ENCODE measurements at places on chromosomes 16 and 17. TPM values are rescaled to one million over a fixed set of nuclear protein-coding genes. Genes with fewer than 3 reads are reported as not detected.

Gene SLC5A10
- not detected for total RNA-seq

DNA sequence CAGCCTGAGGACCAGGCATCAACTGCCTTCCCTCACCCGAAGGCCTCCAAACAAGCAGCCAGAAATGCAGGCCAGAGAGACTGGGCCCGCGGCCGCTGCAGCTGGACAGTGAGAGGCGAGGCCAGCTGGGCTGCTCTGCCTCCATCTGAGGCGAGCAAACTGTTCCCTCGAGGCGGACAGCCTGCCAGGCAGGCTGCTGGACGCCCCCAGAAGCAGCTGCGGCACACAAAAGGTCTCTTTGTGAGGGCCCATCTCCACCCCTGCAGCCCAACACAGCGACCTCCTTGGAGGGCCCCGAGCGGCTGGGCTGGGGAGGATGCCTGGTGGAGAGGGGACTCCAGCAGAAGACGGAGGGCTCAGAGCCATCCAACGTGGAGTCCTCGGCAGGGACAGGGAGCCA is 4.7 kb downstream of the CORO7 start:
- H3K27ac ChIP-seq = no peak overlapping the region
- H3K36me3 ChIP-seq = peaks cover 11% of the 10 kb centered on the region
- H3K4me1 ChIP-seq = peaks cover 32% of the 10 kb centered on the region
- H3K27me3 ChIP-seq = no peaks in the 10 kb centered on the region
- DNase-seq = no peak
- H3K4me3 ChIP-seq = no peak overlapping the region

DNA sequence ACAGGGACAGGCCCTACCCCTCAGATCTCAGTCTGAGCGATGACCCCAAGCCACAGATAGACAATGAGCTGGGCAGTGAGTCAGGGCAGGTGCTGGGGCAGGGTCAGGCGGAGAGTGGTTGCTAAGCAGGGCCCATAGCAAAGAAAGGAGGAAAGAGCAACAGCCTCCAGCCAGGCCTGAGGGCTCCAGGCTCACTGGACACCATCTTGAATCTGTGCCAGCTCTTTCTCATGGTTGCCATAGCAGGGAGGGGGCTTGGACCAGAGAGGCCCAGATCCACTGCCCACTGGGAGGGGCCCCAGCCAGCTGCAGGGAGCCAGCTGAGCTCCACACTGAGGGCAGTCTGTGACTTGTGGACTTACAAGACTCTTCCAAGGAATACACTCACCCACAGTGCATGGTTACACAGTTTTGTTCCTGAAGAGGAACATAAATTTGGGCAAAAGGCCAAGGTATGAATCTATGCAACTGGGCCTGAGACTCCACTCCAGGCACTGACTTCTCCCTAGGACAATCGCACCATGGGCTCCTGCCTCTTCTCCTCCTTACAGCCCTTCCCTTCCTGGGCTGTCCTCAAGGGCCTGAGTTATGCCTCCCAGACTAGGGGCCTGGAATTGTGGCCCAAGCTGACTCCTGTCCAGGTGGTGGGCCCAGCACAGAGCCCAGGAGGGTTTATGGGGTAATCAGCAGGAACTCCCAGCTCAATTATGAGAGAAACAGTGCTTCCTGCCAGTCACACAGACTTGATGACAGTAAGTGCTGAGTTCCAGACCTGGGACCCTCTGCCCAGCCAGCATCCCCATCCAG is 59.9 kb downstream of the BEAN1 start:
- H3K36me3 ChIP-seq = no peaks in the 10 kb centered on the region
- peaks cover 14% of the 10 kb centered on the region for H3K4me1 ChIP-seq
- no peak overlapping the region for H3K27ac ChIP-seq
- DNase-seq = no peak

Gene IRF8
- 510 TPM for total RNA-seq

GRCh38 chr16:12757546-12757945 is 46.1 kb downstream of the CPPED1 start:
- no peak for DNase-seq
- no peaks in the 10 kb centered on the region for H3K27me3 ChIP-seq
- H3K4me1 ChIP-seq = no peaks in the 10 kb centered on the region
- no peaks in the 10 kb centered on the region for H3K36me3 ChIP-seq
- H3K27ac ChIP-seq = no peak overlapping the region

GRCh38 chr16:12532871-12533610 is 270.6 kb downstream of the CPPED1 start:
- DNase-seq = peak; percentile 78
- no peaks in the 10 kb centered on the region for H3K36me3 ChIP-seq
- H3K4me3 ChIP-seq = peak overlapping the region; percentile 82
- peak overlapping the region; percentile 85 for H3K27ac ChIP-seq
- H3K4me1 ChIP-seq = peaks cover 67% of the 10 kb centered on the region

DNA sequence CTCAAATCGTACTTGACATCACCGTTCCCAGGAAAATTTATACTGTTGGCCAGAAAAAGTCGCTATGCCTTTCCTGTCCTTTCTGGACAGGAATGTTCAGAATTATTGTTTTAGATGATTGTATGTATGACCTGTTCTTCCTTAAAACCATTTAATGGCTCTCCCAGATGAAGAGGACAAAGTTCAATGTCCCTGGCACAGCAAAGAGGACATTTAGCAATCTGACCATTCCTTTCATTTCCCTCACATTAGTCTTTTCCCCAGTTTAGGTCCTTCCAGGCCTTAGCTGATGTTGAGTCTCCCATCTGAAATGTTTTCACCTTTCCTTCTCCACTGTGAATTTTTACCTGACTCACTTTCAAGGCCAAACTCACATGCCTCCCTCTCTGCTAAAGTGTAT is 938.9 kb downstream of the CDH11 start:
- no peaks in the 10 kb centered on the region for H3K27me3 ChIP-seq
- no peak overlapping the region for H3K27ac ChIP-seq
- H3K4me1 ChIP-seq = no peaks in the 10 kb centered on the region
- DNase-seq = no peak

Gene CFAP119
- total RNA-seq = 3.4 TPM

DNA sequence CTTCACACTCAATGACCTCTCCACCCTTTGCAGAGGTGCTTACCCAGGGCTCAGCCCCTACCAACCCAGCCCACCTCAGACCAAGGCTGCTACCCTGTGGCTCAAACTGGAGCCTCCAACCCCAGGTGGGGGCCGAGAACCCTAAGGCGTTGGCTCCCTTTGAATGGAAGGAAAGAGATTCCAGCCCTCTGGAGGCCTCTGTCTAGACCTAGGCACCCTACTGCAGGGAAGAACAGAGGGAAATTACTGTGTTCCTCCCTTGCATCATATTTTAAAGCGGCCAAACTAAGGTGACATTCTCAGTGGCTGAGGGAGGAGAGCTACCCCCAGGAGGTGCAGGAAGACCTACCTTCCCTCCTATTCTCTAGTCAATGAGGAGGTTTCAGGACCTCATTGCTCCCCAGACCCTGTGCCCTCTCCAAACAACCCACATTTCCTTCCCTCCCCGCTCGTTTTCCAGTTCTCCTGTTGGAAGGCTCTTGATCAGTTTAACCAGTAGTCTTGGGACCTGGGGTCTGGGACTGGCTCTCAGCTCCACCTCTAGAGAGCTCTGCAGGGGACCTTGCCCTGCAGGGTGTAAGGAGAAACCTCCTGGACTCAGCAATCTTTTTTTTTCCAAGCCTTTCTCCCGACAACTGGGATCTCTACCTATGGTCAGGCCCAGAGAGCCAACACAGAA is 5.5 kb upstream of the HOXB8 start:
- peaks cover 87% of the 10 kb centered on the region for H3K27me3 ChIP-seq
- H3K36me3 ChIP-seq = no peaks in the 10 kb centered on the region
- no peak overlapping the region for H3K27ac ChIP-seq
- H3K4me1 ChIP-seq = peaks cover 21% of the 10 kb centered on the region
- no peak for DNase-seq

DNA sequence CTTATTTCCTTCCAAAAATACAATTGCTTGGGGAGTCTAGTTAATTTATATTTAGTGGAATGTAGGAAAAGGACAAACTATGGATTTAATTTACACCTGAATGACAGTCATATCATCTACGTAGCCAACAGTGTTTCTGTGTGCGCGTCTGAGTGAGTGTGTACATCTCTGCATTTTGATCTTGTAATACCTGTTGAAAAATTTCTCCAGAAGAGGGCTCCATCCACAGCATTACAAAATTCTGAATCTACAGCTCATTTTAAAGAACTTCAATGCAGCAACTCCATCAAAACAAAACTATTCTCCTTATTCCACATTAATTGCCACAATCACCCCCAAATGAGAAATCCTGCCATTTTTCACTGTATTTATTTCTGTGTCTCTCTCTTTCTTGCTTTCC is 3.9 kb downstream of the CDH13 start:
- no peak for DNase-seq
- peaks cover 35% of the 10 kb centered on the region for H3K27me3 ChIP-seq
- H3K4me1 ChIP-seq = peaks cover 10% of the 10 kb centered on the region
- no peaks in the 10 kb centered on the region for H3K36me3 ChIP-seq

- no peak overlapping the region for H3K4me3 ChIP-seq
- no peak for DNase-seq
- H3K36me3 ChIP-seq = no peaks in the 10 kb centered on the region
- H3K27me3 ChIP-seq = no peaks in the 10 kb centered on the region
- H3K4me1 ChIP-seq = peaks cover 7% of the 10 kb centered on the region
- H3K27ac ChIP-seq = no peak overlapping the region
Measured at GRCh38 chr17:40470932-40471828, 27.9 kb downstream of the IGFBP4 start.

DNA sequence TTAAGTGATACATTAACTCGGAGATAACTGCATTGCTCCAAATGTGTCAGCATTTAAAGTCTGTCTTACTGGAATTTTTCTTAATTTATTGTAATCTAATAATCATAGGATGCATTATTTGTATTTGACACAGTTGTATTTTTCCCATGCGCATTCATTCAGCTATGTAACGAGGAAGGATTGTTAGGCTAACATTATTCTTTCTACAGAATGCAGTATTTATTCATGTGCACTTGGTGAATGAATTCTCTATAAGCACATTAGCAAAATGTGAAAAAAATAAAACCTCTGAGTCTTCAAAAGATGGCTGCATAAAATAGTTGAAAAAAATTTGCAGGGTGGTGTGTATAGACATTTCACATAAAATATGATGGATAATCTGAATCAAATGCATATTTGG is 168.6 kb downstream of the CNTNAP4 start:
- DNase-seq = no peak
- H3K4me1 ChIP-seq = no peaks in the 10 kb centered on the region
- no peak overlapping the region for H3K27ac ChIP-seq
- H3K36me3 ChIP-seq = peaks cover 5% of the 10 kb centered on the region
- no peak overlapping the region for H3K4me3 ChIP-seq

DNA sequence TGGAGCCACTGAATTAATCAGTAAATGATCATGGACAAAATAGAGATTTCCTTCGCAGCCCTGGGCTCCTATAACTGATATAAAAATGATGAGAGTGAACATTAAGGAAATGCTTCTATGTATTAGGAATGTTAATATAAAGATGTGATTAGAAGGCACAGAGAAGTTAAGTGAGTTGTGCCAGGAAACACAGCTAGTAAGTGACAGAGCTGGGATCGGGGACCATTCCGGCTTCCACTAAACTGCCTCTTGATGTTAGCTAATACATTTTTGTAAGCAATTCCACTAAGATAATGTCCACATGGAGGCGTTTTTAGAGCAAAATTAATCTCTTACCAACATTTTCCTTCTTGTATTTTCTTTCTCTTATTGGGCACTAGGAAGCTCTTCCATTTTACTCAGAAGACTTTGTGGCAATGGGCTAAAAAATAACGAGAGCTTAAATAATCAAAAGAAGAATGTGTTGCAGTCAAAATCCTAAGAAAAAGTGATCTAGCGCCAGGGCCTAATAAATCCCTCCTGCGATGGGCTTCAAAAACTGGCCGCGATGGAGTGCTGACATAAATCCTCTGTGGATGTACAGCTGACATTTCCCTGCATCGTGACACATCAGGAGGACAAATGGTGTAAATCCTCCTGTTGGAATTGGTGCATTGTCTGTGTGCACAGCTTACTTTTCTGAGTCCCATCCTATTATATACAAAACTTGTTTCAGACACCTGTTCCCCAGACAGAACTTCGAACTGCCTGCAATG is 326.1 kb upstream of the MAF start:
- no peak for DNase-seq
- peaks cover 6% of the 10 kb centered on the region for H3K27me3 ChIP-seq
- no peak overlapping the region for H3K27ac ChIP-seq

Gene ACSM3
- total RNA-seq = 7.2 TPM

DNA sequence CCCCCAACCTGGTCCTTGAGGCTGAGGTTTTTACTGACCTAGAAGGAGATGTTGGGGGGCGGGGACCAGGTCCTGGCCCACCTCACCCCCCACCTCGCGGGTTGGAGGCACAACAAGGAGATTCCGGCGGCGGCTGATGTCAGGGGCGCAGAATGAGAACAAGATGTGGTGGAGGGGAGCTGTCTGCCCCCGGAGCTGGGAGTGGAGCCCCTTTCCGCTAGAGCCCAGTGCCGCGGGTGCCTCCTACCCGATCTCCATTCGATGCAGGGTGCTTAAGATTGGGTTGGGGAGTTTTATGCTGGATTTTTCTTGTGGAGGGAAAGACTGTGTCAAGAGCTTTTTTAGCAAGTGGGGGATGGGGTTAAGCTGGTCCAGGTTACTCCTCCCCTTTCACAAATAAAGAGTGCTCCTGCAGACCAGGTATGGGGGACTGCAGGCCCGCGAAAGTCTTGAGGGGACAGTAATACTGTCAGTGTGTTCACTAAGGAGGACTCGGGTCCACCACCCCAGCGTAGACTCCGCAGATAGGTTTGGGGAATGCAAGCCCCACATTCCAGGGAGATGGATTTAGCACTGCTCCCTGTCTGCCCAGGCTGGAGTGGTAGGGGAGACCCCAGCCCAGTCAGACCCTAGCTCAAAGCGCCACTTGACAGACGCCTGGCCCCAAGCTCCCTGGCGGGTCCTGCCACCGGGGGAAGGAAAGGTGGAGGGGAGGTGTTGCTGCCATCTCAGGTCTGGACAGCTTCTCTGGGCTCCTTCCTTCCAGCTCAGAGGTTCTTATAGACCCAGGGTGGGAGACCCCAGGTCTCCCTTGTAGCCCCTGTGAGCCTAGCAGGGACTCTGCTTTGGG is 2.0 kb downstream of the CACNA1G start:
- H3K4me1 ChIP-seq = peaks cover 15% of the 10 kb centered on the region
- H3K27me3 ChIP-seq = peaks cover 43% of the 10 kb centered on the region
- no peak for DNase-seq

Gene ALOX12
- not detected for total RNA-seq

Gene UTP18
- 32.3 TPM for total RNA-seq

DNA sequence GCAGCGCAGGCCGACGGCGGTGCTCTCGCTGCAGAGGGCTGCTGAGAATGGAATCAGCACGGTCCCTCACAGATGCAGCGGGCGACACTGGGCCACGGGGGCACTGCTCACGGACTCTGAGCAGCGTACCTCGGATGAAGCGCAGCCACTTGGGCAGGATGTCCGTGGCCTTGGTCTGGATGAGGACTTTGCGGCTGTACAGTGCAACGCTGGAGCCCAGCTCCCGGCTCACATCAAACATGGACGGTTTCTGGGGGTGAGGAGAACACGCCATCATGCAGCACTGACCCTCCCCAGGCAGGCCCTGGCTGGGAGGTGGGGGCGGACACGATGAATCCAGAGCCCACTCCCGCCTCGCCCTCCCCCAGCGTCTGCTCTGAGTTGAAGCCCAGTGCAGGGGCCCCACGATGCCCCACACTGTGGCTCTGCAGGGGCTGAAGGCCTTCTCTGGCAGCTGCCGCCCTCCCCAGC is 18.1 kb downstream of the DNASE1 start:
- no peak overlapping the region for H3K27ac ChIP-seq
- peaks cover 6% of the 10 kb centered on the region for H3K4me1 ChIP-seq
- no peaks in the 10 kb centered on the region for H3K27me3 ChIP-seq
- H3K36me3 ChIP-seq = no peaks in the 10 kb centered on the region
- peak; percentile 51 for DNase-seq
